ENCODE measurements at places on chromosomes 1 and 21. TPM values are rescaled to one million over a fixed set of nuclear protein-coding genes. Genes with fewer than 3 reads are reported as not detected.

Gene KIF21B
- total RNA-seq = 4.2 TPM

Gene FCAMR
- total RNA-seq = 0.40 TPM

Gene LCE1C
- not detected for total RNA-seq

Gene IGSF8
- 39.5 TPM for total RNA-seq

Gene CDK18
- 10.9 TPM for total RNA-seq

Gene CD84
- total RNA-seq = 10.8 TPM

Gene ARHGEF19
- total RNA-seq = 17.3 TPM

Data from lung (tissue), 17 donors.